ENCODE measurements at places on chromosomes 3 and 15. TPM values are rescaled to one million over a fixed set of nuclear protein-coding genes. Genes with fewer than 3 reads are reported as not detected.

DNA sequence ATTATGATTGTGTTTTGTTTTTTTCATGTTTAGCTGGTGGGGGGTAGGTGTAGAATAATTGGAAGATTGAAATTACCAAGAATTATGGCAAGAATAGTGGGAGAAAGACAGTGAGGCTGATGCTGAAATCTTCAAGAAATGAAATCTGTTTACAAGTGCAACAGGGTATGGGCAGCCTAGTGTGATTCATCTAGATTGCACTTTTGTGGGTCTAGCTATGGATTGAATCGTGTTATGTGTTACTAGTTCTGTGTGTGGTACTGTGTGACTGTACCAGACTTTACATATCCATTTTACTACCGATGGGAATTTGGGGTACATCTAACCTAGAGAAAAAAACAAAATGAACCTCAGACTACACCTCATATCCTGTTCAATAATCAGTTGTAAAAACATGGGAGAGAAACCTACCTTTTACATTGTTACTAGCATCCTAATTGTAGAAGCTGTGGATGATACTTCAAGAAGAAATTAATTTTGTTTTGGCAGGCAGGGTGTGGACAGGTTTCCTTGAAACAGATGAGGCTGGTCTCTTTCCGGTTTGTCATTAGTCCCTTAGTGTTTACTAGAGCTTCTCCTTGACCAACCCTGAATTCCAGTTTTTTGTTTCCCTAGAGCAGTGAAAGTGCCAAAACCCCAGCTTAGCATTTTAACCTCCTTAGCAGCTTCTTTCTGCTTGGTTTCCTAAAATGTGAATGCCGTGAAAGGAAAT, 47.9 kb downstream of the OPA1 start:
- DNase-seq = no peak

GRCh38 chr3:38155825-38156224, 9.5 kb upstream of the OXSR1 start:
- DNase-seq = no peak

DNA sequence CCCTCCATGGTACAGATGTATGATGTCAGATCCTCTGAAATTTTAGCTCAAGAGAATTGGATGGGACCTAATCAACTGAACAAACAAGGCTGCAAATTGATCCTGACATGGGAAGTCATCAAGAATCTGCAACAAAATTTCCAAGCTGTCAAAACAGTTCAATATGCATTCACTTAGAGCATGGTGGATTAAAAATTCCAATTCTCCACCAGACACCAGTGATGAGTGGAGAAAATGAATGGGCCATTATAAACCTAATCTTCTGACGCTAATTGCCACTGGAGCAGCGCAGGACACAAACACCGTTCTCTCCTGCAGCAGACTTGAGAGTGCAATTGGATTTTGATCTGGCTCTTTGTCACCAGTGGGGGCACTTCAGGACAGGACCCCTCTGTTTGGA, 94.2 kb downstream of the MINAR1 start:
- no peak for DNase-seq

DNA sequence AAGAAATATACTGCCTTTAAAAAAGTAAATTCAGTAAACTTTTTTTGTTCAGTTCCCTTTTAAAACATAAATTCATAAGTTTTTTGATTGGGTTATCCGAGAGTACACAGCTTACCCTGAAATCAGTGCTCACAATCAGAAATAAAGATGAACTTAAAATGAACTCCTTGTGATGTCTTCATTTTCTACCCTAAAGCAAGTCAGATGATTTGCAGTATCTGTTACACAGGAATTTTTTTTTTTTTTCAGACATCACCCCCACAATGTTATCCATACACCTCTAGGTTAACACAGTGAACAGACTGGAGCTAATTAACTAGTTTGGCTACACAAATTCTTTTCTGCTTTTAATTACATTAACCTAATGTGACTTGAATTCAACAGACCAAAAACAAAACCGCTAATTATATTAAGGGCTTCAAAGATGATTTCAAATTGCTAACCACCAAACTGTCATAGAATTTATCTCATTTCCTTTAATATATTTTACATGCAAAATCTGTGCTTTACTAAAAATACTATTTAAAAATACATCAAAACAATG, 1042.0 kb downstream of the ROBO1 start:
- DNase-seq = no peak

DNA sequence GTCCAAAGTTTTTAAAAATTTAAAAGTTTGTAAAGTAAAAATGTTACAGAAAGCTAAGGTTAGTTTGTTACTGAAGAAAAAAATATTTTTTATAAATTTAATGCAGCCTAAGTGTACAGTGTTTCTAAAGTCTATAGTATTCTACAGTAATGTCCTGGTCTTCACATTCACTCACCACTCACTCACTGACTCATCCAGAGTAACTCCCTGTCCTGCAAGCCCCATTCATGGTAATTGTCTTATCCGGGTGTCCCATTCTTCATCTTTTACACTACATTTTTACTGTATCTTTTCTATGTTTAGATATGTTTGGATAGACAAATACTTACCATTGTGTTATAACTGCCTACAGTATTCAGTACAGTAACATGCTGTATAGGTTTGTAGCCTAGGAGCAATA, 36.7 kb upstream of the ATP10A start:
- DNase-seq = no peak

GRCh38 chr15:69595009-69595791, 142.6 kb downstream of the RPLP1 start:
- peak; percentile 92 for DNase-seq

DNA sequence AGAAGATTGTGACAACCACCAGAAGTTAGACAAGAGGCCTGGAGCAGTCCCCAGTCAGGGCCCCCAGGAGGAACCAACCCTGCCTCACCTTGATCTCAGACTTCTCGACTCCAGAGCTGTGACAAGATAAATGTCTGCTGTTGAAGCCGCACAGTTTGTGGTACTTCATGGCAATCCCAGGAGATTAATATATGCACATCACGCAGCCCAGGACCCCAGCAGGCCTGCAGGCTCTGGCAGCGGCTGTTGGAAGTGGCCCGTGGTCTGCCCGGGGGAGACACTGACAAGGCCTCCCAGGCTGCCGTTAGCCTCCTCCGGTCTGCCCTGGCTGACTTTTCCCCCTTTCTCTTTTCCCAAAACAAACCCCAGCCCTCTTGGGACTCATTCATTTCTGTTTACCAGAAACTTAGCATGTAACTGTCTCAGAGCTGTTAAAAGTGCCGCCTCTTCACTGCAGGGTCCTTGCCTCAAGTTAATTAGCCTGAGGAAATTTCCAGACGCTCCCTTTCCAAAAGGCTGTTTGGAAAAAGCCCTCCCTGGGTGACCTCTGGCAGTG, 183.5 kb upstream of the LYSMD4 start:
- peak; percentile 57 for DNase-seq

The GOLGA6B gene
- polyA plus RNA-seq = not detected

The TMC3 gene
- polyA plus RNA-seq = not detected

The C3orf20 gene
- polyA plus RNA-seq = not detected

The RTP1 gene
- polyA plus RNA-seq = not detected

The PPM1L gene
- polyA plus RNA-seq = 13.5 TPM

The CCR8 gene
- not detected for polyA plus RNA-seq

The C3orf70 gene
- 6.7 TPM for polyA plus RNA-seq

Measured in aorta (tissue), 5 donors.